ENCODE measurements at places on chromosomes 5 and 9. TPM values are rescaled to one million over a fixed set of nuclear protein-coding genes. Genes with fewer than 3 reads are reported as not detected.

TMEM167A gene
- 44.6 TPM for total RNA-seq

DNA sequence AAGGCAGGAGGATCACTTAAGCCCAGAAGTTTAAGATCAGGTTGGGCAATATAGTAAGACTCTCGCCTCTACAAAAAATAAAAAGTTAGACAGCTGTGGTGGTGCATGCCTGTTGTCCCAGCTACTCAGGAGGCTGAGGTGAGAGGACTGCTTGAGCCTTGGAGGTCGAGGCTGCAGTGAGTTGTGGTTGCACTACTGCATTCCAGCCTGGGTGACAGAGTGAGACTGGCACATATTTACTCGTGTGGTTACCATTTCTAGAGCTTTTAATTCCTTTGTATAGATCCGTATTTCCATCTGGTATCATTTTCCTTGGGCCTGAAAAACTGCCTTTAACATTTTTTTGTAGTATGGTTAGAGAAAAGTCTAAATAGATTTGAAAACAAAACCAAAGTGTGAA, 7.8 kb downstream of the IL6ST start:
- no peak for DNase-seq

TAF1L gene
- total RNA-seq, result 0.06 TPM

GRCh38 chr5:54704333-54704732, 186.8 kb downstream of the SNX18 start:
- no peak for DNase-seq

DDX41 gene
- 80.3 TPM for total RNA-seq

CDH9 gene
- not detected for total RNA-seq

GRCh38 chr9:3962496-3962895, 337.4 kb downstream of the GLIS3 start:
- no peak for DNase-seq

DNA sequence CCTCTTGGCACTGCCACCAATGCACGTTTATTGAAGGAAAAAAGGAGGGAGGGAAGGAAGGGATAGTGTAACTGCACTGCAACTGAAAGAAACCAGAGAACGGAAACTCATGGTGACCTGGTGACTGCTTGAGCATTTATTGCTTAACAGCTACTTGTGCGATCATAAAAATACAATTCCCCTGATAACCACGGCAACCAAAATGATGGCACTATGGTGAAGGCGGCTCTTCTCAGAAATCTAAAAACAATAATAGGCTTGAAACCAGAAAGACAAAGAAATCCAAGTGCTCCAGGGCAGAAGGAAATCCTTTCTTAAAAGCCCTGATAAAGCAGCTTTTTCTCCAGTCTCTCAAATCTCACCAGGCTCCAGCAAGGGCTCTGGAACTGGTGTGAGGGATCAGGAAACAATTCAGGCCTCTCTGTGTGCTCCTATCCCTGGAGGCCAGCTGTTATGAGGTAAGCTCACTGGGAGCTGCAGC, 1.9 kb downstream of the FBXO10 start:
- no peak for DNase-seq

- no peak for DNase-seq
Measured at GRCh38 chr5:29150840-29151239, 2042.6 kb upstream of the CDH6 start.

- no peak for DNase-seq
Measured at GRCh38 chr5:102611312-102611711, 112.5 kb upstream of the SLCO6A1 start.

DNA sequence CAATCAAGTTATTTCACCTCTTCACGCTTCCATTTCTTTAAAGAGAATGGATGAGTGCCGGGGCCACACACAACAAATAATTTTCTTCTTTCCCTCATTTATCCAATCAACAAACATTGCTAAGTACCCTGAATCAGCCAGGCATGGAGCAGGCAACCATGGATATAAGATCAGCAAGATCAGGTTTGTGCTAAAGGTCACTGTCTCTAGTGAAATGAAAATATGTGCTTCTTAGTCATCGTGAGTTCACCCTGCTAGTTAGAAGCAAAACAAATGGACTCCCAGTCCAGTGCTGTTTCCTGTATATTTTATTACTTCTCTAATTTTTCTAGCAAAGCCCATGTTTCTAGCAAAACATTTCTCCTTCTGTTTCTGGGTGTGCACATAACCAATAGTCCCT, 629.2 kb downstream of the BNC2 start:
- DNase-seq, result no peak

- no peak for DNase-seq
Measured at GRCh38 chr9:75914883-75915452, 24.5 kb downstream of the PCSK5 start.

DEPDC1B gene
- total RNA-seq, result 0.70 TPM

GRCh38 chr9:9498128-9498527, 1114.7 kb downstream of the PTPRD start:
- DNase-seq, result no peak

SHROOM1 gene
- not detected for total RNA-seq

GRCh38 chr9:107667231-107668070, 177.9 kb upstream of the KLF4 start:
- no peak for DNase-seq

DNA sequence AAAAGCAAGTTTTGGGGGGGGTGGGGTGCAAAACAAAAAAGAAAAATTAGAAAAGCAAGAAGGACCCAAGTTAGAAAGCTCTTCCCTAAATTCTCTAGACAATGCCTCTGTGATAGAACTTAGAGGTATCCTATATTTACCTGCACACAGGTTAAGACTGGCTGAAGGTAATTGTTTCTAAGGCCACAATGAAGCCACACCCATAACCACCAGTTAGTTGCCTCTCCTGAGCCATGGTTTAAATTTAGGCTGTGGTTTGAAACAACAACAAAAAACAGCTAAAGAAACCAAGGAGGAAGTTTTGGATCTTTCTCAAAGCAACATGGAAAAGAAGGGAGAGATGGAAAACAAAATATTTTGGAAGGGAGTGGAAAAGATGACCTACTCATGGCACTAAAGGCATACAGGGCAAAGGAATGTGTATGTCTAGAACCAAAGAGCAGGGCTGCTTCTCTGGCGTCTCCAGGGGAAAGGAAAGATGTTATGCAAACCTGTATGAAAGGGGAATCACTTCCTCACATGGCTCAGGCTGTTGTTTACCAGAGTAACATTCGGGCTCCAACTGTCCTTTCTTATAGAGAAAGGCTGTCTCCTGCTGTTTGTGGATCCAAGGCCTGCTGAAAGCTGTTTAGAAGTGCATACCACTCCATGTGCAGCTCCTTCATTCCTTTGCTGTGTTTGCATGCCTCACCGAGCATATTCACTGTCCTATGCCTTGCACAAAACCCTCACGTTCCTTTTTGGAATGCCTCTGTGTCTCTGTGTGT, 408.9 kb upstream of the MPDZ start:
- DNase-seq, result no peak

GRCh38 chr9:108565651-108566378, 290.0 kb downstream of the ACTL7B start:
- no peak for DNase-seq

DNA sequence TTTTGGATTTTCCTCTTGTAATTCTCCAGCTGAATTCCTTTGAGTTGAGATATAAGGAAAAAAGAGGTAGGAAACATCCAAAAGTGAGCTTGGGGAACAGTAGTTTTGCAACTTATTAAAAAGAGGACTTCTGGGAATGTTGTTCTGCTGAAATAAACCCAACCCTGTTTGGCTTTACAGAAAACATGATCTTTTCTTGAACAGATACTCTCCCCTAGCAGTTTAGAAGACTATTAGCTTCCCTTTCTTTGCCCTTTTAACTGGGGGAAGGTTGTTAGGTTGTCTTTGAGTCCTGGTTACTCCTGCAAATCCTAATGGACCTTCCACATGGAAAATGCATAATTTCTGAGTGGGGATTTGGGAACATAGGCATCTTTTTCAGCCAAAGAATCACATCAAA, 168.7 kb upstream of the RPS23 start:
- no peak for DNase-seq

- DNase-seq, result no peak
Measured at GRCh38 chr5:135220394-135221186, 178.4 kb downstream of the MACROH2A1 start.

DNA sequence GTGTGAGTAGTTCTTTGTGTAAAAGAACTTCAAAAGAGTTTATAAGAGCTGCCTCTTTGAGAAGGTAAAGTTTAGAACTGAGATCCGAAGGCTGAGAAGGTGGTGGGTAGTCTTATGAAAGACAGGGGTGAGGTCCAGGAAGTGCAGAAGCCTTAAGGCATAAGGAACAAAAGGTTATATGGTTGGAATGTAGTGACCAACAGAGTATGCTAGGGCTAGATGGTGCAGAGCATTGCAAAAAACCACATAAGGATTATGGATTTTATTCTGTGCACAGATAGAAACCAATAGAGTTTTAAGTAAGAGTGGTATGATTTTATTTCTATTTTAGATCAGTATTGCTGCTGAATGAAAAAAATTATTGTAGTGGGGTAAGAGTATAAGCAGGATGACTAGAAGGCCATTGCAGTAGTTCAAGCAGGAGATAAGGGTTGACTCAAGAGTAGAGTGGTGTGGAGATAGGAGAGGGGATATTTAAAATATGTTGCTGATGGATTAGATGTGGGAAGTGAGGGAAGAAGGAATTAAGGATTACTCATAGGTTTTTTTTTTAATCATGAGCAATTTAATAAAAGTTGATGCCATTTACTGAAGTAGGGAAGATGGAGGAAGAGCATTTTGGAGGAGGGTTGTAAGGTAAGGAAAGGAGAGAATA, 3.7 kb downstream of the RECK start:
- no peak for DNase-seq

CAPSL gene
- total RNA-seq, result not detected

RBM18 gene
- total RNA-seq, result 21.4 TPM

ZNF366 gene
- total RNA-seq, result 0.58 TPM

GABRA6 gene
- total RNA-seq, result not detected

GRCh38 chr9:22622815-22623214, 176.2 kb downstream of the DMRTA1 start:
- no peak for DNase-seq

SCGB3A2 gene
- total RNA-seq, result not detected

DNA sequence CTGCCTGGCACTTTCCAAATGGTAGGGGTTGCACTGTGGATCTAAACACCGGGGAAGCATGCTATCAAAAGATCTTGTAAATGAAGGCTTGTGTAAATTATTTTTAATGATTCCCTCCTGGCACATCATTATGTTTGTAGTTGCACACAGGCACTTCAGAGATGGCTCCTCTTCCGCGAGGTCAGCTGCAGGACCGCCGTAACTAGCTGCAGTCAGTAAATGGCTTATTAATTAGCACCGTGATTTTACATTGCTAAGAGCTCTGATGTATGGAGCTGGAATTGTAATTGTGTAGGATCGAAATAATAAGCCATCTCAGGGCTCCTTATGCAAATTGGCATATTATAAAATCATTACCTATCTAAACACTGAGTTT, 397.6 kb upstream of the IRX1 start:
- DNase-seq, result no peak

- no peak for DNase-seq
Measured at GRCh38 chr5:71948206-71948605, 159.1 kb upstream of the MAP1B start.

DNA sequence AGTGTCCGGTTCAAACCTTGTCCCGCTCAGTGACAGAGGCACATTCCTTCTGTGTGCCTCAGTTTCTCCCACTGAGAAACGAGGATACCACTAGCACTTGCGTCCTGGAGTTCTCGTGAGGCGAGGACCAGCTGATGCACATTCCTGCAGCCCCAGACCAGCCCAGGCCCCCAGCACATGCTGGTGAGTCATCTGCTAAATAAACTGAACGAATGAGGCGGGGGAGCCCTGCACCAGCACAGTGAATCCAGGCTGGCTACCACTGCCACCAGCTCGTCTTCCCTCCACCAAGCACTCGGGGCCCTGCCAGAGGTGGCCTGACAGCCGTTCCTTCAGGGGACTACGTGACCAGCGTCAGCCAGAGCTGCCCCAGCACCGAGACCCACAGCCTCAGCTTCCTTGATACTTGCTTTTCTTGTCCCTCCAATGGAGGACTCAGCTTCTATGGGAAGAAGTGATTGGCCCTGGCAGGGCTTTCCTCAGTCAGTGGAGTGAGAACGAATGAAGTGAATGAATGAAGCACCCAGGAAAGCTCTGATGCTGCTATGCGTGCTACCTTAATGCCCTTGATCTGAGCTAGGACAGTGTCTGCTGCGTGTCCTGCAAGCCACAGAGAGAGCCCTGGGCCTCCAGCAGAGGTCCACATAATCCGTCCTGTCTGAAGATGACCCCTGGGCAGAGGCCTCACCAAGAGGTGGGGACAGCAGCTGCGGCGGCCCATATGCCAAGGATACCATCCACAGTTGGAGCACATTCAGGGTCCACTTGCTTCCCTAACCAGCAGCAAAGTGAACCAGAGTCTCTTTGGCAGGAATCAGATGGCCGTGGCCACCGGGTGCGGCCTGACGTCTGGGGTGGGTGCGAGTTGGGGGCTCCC, 13.5 kb upstream of the BARX1 start:
- no peak for DNase-seq

DNA sequence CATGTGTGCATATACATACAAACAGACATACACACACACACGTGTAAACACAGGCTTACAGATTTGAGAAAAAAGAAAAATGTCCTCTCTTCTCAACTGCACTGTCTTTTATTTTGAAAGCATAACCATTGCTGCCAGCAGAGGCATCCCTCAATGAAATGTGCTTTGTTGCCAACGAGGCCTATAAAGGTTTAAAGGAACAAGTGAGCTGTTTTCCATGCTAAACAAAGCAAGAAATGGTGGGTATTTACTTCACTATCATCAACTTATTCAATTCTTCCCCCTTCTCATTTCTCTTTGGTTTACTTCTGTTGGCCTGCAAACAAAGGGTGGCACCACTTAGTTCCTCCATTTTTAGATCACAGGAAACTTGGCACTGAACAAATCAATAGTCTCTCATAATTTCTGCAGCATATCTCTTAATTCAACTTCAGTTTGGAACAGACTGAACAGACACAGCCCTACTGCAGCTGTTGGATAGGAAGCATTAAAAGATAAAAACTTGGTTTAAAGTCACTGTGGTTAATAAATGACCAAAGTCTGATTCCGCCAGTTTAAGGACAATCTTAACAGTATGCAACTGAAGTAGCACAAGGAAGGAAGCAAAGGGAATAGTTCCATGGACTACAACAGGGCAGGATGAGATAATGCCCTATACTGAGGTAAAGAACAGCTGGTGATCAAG, 21.7 kb downstream of the TTC33 start:
- no peak for DNase-seq

SPINK4 gene
- not detected for total RNA-seq

GRCh38 chr9:3646226-3646625, 120.4 kb upstream of the RFX3 start:
- no peak for DNase-seq

DNA sequence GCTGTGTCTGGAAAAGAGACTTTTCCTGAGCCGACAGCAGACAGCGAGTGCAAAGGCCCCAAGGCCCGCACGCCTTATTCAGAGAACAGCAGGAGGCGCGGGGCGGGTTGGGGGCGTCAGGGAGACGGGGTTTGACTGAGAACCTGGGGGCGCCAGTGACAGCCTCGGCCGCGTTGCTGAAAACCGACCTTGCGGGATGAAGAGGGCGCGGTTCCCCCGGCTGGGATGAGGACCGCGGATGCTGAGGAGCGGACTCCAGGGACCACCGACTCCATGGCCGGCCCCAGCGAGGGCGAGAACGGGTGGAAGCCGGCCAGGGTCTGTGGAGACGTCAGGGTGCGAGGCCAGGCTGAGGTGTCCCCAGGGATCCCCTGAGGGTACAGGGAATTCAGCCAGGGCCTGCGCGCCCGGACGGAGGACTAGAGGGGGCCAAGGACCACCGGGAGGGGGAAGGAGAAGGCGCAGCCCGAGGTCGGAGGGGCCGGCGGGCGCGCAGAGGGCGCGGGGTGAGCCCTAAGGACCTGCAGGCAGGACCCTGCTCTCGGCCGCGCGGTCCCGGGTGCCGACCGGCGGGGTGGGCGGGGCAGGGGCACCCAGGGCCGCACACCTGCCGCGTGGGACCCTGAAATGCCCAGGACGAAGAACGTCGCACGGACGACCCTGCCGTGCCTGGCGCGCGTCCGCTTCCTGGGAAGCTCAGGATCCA, 837 bp upstream of the AHRR start:
- no peak for DNase-seq

PLPPR1 gene
- not detected for total RNA-seq
